ENCODE measurements at places on chromosomes 1 and 21.

DNA sequence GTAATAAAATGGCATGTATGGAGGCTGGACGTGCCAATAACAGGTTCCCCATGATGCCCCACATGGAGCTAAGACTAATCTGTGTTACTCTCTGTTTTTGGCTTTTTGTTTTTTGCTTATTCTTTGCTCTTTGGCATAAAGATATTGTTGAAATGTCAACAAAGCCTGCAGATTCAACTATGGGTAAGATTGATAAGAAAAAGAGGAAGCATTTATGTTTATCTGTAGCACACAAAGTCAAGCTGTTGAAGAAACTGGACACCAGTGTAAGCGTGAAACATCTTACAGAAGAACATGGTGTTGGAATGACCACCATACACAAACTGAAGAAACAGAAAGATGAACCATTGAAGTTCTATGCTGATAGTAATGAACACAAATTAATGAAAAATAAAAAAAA lies 402.7 kb downstream of the LTN1 start:
- DNase-seq, result no peak

GRCh38 chr1:58209575-58209974 lies 337.0 kb downstream of the OMA1 start:
- no peak for DNase-seq

DNA sequence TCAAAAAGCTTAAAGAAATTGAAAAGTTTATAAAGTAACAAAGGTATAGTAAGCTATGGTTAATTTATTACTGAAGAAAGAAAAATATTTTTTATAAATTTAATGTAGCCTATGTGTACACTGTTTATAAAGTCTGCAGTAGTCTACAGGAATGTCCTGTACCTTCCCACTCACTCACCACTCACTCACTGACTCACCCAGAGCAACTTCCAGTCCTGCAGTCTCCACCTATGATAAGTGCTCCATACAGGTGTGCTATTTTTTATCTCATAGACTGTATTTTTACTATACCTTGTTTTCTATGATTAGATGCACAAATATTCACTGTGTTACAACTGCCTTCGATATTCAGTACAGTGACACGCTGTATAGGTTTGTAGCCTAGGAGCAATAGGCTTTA lies 106.6 kb downstream of the NR5A2 start:
- DNase-seq, result no peak

- no peak for DNase-seq
Observed at GRCh38 chr1:30901798-30902581, 6.6 kb downstream of the SDC3 start.

DNA sequence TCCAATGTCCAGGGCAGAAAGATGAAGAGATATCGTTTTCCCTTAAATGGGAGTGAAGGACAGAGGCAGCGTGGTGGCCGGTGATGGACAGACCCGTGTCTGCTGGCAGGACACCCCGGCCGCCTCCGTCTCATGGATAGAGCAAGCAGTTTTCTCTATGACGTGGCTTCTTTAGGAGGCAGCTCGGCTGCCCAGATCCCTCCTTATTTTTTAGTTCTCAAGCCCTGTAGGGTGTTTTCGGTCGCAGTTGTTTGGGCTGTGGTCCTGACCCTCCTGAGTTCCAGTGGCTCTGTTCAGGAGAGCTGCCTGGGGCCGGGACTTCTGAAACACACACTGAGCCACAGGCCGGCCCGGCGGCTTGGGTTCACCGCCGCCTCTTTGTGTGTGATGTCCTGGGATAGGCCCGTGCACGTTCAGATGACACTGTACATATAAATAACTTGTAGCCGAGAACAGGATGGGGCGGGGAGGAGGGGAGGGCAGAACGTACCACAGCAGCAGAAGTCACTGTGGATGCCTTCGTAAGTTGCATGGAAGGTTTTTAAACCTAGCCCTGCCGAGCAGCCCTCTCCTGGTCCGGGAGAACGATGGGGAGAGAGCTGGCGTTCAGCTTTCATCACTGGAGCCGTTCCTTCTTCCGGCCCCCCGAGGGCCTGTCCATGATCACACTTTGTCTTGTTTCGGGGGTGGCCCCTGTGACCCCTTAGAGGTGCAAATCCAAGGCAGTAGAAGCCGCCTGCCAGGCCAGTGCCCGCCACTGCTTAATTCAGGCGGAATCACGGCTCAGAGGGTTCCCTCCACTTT lies 65.2 kb downstream of the SIK1 start:
- DNase-seq, result no peak

DNA sequence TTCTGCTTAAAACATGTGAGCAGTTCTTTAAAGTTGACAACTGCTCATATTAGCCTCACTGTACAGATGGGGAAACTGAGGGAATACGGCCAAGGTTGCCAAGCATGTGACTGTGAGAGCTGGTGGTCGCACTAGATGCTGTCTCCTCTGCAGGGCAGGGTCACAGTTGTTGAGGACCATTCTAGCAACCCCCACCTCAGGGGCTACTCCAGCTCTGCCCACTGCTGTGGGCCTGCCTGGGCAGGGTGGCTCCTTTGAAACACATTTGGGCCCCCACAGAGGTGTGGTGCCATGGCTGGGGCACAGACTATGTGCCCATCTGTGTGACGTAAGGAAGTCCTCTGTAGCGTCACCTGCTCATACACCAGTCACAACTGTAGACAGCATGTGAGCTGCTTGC lies 779 bp downstream of the THEM5 start:
- no peak for DNase-seq

GRCh38 chr1:245215071-245215470 lies 60.3 kb downstream of the KIF26B start:
- no peak for DNase-seq

DNA sequence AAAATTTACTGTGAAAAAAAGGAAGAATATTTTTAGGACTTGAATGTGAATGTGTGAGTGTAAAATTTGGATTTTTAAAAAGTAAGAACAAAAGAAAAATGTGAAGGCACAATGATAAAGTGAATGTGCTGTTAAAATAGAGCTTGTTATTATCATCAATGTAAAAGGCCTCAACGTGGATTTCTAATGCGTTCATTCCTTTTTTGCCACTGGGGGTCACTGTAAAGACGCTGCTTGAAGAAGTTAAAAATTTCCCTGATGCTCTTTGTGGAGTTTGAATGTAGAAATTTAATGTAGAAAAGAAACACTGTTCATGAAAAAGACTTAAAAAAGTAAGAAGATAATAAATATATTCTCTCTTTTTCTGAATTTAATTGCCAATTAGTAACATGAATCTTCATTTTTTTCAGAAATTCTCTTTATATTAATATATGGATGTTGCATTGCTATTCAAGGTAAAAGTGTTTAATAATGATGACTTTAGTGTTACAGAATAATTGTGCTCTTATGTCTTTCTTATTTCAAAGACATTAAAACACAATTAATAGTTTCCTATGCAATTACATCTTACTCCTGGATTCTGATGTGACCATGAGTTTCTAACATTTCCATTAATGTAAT lies 161.5 kb downstream of the DNM3 start:
- no peak for DNase-seq

Measured in anterior cingulate cortex (tissue), 58 donors.